H1 (cell line): ENCODE measurements at places on chromosomes 5 and 9. TPM values are rescaled to one million over a fixed set of nuclear protein-coding genes. Genes with fewer than 3 reads are reported as not detected.

C9 gene
- not detected in 2 replicates for total RNA-seq

NR2F1-AS1 gene
- 1.6 and 2.1 TPM in 2 replicates for total RNA-seq

ECM2 gene
- total RNA-seq: not detected in 2 replicates

IRX2 gene
- total RNA-seq: 40.4 and 47.5 TPM in 2 replicates

TMEM252 gene
- total RNA-seq: not detected in 2 replicates

C9orf153 gene
- total RNA-seq: 0.65 TPM in 1 of 2 replicates, not detected in the other

STKLD1 gene
- total RNA-seq: not detected in 2 replicates

RAPGEF1 gene
- 73.8 and 78.9 TPM in 2 replicates for total RNA-seq

LRRC14B gene
- not detected in 2 replicates for total RNA-seq

PCA3 gene
- not detected in 2 replicates for total RNA-seq

PRDM9 gene
- not detected in 2 replicates for total RNA-seq

TBCA gene
- total RNA-seq: 315 and 320 TPM in 2 replicates

SHB gene
- 12.6 and 13.7 TPM in 2 replicates for total RNA-seq

GPR150 gene
- not detected in 2 replicates for total RNA-seq

OR1J2 gene
- total RNA-seq: not detected in 2 replicates

STC2 gene
- 40.0 and 53.1 TPM in 2 replicates for total RNA-seq

HNRNPH1 gene
- total RNA-seq: 720 and 735 TPM in 2 replicates

MCC gene
- total RNA-seq: 17.8 and 18.3 TPM in 2 replicates

C9orf152 gene
- not detected in 2 replicates for total RNA-seq

SLC34A1 gene
- not detected in 2 replicates for total RNA-seq

GNG10 gene
- 28.5 and 30.5 TPM in 2 replicates for total RNA-seq

PCDH12 gene
- 0.17 and 0.21 TPM in 2 replicates for total RNA-seq

RAB3C gene
- total RNA-seq: 18.3 and 19.6 TPM in 2 replicates

RALGDS gene
- total RNA-seq: 11.2 and 14.5 TPM in 2 replicates

AFF4 gene
- total RNA-seq: 61.4 and 63.7 TPM in 2 replicates

HAVCR1 gene
- total RNA-seq: not detected in 2 replicates

SLC4A9 gene
- 0.15 and 0.28 TPM in 2 replicates for total RNA-seq

ZNF658 gene
- total RNA-seq: 5.0 and 5.4 TPM in 2 replicates

FAM153A gene
- not detected in 2 replicates for total RNA-seq

KIF20A gene
- total RNA-seq: 67.1 and 68.1 TPM in 2 replicates
